ENCODE measurements at places on chromosomes 3 and 15.
A peak's percentile ranks its signal among the peaks of the same experiment; 100 is the strongest.

DNA sequence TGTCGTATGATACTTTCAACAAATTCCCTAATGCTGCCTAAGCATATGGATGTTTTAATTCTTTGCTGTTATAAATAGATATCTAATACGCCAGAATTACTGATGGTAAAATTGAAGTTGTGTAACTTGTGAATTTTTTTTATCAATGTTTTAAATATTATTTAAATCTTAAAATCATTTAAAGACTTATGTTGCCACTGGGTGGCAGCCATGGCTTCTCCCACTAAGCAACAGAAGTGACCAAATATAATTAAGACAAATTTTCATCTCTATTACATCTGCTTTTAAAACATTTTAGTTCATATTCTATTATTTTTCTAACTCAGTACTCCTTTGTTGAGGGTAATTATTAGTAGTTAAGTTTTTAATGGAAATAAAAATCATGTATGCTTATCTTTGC, 8.1 kb upstream of the IL20RB start:
- no peak for DNase-seq

GRCh38 chr3:50338965-50339364, 1.7 kb downstream of the RASSF1 start:
- DNase-seq = no peak

- DNase-seq = no peak
These were observed 49.7 kb downstream of the SQOR start for GRCh38 chr15:45684533-45684932.

DNA sequence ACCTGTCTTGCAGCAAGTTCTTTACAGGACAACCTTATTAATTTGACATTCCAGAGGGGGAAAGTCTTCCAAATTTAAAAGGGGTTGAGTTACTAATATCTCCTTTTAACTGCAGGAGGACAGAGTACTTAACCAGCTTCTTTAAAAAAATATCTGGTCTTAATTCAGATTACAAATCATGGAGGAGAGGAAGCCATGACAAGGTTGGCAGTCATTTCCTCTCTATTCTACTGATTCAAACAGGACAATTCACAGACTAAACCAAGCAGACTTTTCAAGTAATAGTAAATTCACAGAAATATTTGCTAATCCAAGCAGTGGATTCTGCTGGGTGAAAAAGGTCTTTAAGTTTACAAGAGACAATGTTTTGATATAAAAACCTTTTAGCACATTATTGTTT, 185.3 kb downstream of the CFAP20DC start:
- DNase-seq = no peak

GRCh38 chr3:33115024-33115768, 1.4 kb downstream of the CRTAP start:
- DNase-seq = no peak

- DNase-seq = no peak
These were observed 12.8 kb downstream of the TMOD3 start for GRCh38 chr15:51842265-51842664.

DNA sequence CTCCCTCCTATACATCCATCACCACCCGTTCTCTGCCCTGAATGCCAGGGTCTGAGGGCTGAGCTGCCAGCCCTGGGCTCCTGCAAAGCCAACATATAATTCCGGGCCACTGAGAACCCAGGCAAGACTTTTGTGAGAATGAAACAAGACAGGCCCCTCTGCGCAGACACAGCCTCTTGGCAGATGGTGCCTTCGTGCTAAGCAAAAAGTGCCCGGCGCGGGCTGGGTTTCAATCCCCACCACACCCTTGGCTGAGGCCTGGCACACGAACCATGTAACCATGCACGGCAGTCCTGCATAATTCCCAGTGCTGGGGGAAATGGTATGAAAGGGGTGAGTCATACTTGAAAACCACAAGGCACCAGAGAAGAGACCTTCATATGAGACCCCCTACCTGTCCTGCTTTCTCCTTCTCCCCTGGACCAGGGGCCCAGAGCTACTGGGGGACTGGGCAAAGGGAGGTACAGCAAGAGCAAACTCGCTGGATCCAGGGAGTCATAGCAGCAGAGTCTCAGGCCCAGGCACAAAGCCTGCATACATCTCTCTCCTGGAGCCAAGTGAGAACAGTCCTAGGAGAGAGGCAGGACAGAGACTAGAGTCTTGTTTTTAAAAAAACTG, 26.1 kb upstream of the LOXL1 start:
- no peak for DNase-seq

DNA sequence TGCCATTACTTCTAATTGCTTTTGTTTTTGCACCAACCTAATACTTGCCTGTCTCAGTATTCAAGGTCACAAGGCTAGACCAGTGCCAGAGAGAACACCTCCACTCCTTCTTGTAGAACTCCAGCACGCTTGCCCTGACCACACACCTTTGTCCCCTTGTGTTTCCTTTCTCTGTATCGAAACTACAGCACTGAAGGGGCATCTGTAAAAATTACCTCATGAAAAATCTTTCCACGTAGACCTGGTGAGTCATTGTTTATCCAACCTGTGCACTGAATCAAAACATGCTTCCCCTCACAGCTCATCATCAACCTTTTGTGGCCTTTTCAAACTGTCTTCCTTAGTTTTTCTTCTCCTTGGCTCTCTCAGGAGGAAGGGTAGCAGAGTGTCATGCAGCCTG, 259.5 kb downstream of the THRB start:
- DNase-seq = no peak

GRCh38 chr3:29887451-29887850, 606.6 kb downstream of the RBMS3 start:
- no peak for DNase-seq

GRCh38 chr3:40328374-40328773, 18.9 kb downstream of the EIF1B start:
- DNase-seq = no peak

DNA sequence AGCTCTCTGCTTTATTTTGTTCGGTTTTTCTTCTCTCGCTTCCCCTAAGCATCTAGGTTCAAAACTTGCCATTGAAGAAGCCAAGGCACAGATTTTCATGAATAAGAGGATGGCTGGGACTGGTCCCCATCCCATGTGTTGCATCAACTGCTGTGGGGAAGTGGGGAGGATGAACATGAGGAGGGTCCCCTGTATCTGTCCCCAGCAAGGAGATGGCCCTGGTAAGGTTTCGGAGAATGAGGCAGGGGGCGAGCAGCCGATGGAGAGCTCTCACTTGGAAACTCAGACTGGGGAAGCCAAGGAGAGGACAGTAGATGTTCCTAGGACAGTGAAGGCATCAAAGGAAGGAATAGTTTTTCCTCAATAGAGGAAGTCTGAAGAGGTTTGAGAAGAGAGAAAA, 142.0 kb upstream of the ATP2B2 start:
- no peak for DNase-seq

- DNase-seq = no peak
These were observed 2.1 kb upstream of the AMIGO3 start for GRCh38 chr3:49721596-49721895.

- DNase-seq = no peak
These were observed 41.5 kb upstream of the MFGE8 start for GRCh38 chr15:88954431-88955277.

DNA sequence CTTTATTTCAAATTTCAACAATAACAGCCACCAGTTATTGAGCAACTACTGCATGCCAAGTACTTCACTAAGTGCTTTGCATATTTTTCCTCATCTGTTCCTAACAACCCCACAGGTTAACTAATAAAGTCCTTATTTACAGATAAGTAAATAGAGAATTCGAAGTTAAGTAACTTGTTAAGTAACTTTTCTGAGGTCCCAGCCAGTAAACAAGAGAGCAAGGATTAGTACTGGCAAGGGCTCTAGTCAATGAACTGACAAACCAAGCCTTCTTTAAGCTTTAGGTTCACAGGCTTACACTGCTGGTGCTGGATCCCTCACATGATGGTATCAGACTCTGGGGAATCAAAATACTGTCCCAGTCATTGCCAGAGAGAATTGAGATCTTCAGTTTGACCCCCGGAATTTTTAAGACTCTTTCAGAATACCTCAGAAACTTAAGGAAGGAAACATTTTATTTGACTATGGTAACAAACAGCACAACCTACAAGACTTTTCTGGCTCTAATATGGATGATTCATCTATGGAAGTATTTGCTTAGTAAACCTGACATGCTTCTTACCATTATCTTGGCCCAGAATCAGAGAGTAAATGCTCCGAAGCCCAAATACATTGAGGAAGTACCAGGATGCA, 16.5 kb downstream of the EMC3 start:
- DNase-seq = no peak

DNA sequence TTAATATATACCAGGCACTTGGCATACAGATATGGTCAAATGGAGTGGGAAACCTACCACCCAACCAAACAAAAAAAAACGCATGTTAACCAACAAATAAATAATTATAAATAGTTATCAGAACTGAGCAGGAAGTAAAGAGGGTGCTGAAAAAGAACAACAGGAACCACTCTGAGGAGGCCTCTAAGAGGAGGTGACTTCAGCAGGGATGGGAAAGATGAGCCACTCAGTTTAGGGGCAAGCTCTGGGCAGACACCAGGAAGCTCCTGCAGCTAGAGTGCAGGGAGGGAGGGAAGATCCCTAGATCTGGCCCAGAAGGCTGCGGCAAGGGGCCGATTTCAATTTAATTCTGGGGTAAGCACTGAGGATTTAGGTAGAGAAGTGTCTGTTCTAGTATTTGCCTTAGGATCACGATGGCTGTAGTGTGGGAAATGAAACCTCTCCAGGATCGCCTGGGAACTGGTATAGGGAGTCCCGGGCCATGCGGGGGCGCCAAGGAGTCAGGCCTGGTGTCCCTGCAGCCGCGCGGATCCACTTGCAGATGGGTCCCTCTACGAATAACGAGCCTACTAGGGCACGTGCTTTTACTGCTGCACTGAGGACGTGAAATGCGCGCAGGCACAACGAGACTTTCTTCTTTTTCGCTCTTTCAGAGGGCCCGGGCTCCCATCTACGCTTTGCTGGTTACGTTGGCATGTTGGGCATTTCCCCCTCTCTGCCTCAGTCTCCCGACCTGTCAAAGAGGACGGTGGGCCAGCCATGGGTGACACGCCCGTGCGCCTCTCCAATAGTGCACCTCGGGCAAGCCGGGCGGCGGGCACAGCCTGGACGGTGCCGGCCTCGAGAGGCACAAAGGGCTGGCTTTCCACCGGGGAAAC, 1.5 kb upstream of the LIMD1 start:
- peak; percentile 77 for DNase-seq

- peak; percentile 82 for DNase-seq
These were observed 120.6 kb downstream of the TNIK start for GRCh38 chr3:171339598-171339997.

DNA sequence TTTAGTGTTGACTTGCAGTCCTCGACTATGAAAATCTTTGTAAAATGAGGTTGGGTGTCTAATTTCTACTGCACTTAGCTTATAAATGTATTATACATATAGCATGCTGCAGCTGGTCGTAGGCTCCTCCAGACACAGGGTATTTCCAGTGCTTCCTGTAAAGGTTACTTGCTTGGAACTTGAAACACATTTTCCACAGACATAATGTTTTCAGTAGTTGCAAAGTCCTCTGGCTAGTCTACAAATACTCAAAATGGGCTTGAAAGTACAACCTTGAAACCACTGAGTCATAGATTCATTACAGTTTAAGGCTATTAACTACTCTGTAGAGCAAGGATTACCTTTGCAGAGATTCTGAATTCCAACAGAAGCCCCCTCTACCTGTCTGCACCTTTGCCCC, 464.1 kb downstream of the RAP2B start:
- no peak for DNase-seq

GRCh38 chr3:173396191-173397041, 1.1 kb upstream of the NLGN1 start:
- peak; percentile 84 for DNase-seq

DNA sequence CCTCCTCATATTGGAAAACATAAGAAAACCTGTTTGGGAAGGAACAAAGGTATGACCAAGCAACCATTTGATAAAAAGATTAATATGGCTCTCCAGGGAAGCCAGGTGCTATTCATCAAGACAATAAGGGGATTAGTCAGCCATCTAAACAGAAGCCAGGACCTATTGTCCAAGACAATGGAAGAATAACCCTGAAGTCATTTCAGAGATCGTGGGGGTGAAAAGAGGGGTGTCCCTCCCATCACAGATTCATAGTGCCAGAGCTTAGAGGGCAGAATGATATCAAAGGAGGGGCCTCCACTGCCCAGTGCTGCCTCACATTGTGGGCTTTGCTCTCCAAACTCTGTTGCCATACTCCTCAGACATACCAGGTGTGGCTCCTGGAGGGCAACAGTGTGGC, 73.5 kb downstream of the DAPK2 start:
- DNase-seq = no peak

DNA sequence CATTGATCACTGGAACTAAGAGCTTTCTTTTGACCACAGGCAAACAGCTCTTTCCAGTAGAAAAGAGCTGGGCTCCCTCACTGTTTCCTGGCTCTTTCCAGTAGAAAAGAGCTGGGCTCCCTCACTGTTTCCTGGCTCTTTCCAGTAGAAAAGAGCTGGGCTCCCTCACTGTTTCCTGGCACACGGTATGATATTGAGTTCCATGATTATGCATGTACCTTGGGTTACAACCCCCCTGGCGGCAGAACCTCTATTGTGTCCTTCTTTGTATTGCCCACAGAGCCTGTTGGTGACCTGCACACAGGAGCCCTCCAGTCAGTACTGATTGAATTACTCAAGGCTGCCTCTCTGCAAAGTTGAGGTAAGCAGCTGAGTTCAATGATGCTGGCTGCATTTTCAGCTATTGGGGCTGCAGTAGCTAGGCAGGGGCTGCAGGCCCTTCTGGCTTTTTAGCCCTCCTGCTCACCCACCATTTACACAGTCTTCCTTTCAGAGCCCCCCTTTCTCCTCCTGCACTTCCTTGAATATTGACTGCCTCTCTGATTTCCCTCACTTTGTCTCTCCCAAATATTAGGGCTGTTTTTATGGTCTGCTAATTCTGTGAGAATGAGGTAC, 10.2 kb downstream of the ACKR2 start:
- DNase-seq = no peak

DNA sequence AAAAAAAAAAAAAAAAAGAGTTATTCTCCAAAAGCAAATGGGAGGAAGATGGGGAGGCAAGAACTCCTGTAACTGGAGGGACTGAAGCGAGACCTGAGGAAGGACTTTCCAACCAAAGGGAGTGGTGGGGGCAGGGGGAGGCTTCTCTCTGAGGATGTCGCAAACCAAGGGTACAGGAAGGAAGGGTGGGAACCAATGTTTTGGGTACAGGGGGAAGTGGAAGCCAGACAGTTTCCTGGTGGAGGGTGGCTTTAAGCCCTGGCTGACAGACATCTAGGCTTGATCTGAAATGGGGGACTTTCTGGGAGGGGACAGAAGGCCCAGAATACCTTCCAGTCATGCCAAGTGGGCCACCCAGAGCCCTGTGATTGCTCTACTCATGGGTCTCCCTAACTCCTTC, 27.0 kb downstream of the VIPR1 start:
- DNase-seq = no peak

DNA sequence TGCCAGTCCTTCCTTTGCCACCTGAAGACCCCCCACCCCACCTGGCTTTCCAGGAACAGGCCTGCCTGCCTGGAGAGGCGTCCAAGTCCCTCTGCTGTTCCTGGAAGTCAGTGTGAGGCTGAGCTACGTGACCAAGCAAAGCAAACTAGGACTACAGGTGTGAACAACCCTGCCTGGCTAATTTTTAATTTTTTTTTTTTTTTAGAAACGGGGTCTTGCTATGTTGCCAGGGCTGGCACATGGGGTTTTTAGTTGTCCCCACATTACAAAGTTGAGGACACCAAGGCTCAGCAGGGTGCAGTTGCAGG, 17.4 kb downstream of the HEMK1 start:
- no peak for DNase-seq

- peak; percentile 18 for DNase-seq
These were observed 679 bp downstream of the IQGAP1 start for GRCh38 chr15:90388462-90389380.

- no peak for DNase-seq
These were observed 81.6 kb downstream of the GABRB3 start for GRCh38 chr15:26691249-26691648.

GRCh38 chr3:100941041-100941440, 52.2 kb downstream of the ABI3BP start:
- no peak for DNase-seq

GRCh38 chr3:39124876-39125840, 17.7 kb downstream of the TTC21A start:
- DNase-seq = no peak

All from NCI-H1105 treated with DMSO at 0.1 percent for 48 hours (cell line).